ENCODE measurements at places on chromosomes 6 and 20.

GRCh38 chr6:100203400-100203799 lies 209.4 kb upstream of the MCHR2 start:
- DNase-seq, result no peak

- no peak for DNase-seq
Observed at GRCh38 chr6:127083963-127084310, 34.5 kb upstream of the RSPO3 start.

- no peak for DNase-seq
Observed at GRCh38 chr6:50843842-50844241, 25.2 kb downstream of the TFAP2B start.

DNA sequence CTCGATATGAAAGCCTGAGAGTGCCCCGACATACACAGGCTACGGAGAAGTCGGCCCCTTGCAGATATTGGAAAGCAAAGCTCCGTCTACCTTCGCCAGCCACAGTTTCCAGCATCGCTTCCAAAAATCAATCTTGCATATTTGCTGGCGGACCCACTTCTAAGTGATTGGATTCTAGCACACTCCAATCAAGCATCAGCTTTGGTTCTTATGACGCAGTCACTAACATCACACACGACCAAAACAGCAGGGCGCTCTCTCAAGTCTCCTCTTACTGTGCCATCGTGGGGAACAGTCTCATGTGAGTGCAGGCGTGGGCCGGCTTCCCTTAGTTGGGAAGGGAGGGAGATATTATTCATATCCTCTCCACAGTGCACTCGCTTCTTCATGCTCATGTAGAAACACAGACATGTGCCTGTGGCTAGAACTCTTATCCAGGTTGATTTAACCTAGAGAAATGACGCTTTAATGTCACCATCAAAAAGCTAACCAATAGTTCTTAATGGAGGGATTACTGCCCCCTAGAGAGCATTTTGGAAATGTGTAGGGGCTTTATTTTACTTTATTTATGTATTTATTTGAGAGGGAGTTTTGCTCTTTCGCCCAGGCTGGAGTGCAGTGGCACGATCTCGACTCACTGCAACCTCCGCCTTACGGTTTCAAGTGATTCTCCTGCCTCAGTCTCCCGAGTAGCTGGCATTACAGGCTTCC lies 229.8 kb downstream of the SOD2 start:
- no peak for DNase-seq

DNA sequence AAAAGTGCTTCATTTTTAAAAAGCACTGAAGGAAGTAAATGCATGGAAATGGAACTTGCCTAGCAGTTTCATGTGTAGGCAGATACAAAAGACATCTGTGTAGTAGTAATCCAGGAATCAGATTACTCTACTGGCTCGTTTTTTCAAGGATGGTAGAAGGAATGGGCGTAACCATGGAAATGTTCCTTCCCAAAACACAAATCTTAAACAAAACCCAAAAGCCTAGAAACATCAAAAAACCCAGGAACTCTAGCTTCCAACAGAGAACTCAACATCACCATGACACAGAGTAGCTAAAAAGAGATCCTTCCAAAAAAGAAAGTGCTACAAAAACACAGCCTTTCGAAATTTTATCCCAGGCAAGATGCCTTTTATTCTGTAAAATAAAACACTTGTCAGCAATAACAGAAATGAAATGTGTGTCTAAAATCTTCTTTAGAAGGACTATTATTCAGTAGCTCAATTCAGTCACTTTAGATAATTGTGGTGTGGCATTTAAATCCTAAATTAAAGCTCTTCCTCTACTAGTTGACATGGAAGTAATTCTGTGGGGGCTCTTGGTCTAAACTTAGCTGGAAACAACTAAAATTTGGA lies 81.7 kb downstream of the FAM217A start:
- no peak for DNase-seq

GRCh38 chr6:107965746-107966145 lies 7.7 kb upstream of the SEC63 start:
- no peak for DNase-seq

GRCh38 chr20:20369250-20370093 lies 1.6 kb downstream of the INSM1 start:
- no peak for DNase-seq

DNA sequence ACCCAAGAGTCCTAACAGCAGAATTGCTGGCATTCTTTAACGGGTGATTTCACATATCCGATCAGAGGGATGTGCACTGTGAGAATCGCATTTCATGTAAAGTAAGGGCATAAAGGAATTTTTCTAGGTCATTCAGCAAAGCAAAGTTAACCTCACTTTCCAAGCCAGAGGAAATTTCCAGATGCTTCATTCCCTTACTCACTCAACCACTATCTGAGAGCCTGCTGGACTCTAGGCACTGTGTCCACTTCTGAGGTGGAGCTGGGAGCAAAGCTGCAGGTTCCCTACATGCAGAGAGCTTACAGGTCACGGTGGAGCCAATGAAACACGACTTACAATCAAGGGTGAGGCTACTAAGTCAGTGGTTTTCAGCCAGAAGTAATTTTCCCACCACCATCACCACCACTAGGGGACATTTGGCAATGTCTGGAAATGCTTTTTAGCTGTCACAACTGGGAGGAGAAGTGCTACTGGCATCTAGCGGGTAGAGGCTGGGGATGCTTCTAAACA lies 34.5 kb upstream of the TSHZ2 start:
- DNase-seq, result no peak

GRCh38 chr6:149566410-149567193 lies 427 bp downstream of the GINM1 start:
- DNase-seq, result peak; percentile 55

DNA sequence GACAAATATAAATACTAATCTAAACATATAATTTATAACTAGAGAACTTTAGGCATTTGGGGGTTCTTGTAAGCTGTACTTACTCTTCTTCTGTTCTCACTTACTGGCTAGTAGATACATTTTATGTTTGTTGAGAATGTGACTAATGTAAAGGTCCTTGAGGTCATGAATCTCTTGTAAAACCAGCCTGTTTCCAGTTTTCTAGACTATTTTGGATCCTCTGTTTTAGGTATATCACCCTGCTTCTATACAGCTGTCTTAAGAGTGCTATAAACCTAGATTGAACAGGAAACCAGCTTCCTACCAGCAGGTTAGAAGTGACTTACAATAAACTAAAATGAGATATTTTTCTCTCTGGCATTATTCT lies 134.2 kb downstream of the PLCB4 start:
- no peak for DNase-seq

DNA sequence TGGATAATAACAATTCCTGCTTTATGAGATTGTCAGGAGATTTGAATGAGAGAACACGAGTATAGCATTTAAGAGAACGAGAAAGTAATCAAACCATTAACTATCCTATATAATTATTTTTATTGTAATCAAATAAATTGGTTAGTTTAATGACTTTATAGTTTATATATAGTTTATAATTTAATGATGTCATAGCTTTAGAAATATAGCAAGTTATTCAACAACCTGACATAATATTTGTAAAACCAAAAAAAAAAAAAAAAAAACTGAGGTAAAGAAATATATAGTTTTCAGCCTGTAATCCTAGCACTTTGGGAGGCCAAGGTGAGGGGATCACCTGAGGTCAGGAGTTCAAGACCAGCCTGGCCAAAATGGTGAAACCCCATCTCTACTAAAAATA lies 26.4 kb upstream of the DST start:
- no peak for DNase-seq

DNA sequence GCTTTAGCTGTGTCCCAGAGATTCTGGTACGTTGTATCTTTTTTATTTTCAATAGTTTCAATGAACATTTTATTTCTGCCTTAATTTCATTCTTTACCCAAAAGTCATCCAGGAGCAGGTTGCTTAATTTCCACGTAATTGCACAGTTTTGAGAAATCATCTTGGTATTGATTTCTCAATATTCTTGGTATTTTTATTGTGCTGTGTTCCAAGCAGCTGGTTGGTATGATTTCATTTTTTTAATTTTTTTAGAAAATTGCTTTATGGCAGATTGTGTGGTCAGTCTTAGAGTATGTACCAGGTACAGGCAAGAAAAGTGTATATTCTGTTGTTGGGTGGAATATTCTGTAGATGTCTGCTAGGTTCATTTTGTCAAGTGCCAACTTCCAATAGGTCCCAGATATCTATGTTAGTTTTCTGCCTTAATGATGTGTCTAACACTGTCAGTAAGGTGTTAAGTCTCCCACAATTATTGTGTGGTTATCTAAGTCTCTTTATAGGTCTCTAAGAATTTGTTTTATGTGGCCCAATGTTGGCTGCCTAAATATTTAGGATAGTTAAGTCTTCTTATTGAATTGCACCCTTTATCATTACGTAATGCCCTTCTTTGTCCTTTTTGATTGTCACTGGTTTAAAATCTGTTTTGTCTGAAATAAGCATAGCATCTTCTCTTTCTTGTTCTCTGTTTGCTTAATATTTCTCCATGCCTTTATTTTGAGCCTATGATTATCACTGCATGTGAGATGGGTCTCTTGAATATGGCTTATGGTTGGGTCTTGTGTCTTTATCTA lies 366.9 kb upstream of the IRAK1BP1 start:
- no peak for DNase-seq

- no peak for DNase-seq
Observed at GRCh38 chr6:106158816-106159215, 72.7 kb downstream of the PRDM1 start.

DNA sequence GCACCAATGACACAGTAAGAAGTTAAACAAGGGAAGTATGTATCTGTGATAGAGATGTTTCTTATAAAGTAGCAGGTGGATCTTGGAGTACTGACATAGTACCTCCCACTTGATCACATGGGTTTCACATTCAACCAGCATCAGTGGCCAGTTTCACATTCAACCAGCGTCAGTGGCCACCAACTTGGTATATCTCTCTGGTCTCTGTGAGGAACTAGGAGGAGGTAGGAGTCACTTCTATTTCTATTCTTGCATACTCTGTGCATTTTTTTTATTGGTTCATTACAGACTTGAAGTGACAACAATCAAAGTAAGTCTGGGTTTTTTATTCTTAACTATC lies 200.3 kb upstream of the SIM1 start:
- DNase-seq, result peak; percentile 5

DNA sequence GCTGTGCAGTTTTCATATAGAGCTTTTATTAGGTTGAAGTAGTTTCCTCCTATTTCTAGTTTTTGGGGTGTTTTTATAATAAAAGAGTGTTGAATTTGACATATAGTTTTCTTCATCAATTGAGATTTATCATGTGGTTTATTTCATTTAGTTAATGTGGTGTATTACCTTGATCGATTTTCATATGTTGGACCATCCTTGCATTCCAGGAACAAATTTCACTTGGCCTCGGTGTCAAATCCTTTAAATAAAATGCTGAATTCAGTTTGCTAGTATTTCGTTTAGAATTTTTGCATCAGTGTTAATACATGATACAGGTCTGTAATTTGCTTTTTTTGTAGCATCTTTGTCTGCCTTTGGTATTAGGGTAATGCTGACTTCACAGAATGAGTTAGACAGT lies 6.0 kb downstream of the DYNLT2 start:
- DNase-seq, result no peak

GRCh38 chr6:105348897-105349296 lies 54.0 kb downstream of the PREP start:
- no peak for DNase-seq

- DNase-seq, result no peak
Observed at GRCh38 chr20:59812286-59813125, 120.9 kb downstream of the SYCP2 start.

DNA sequence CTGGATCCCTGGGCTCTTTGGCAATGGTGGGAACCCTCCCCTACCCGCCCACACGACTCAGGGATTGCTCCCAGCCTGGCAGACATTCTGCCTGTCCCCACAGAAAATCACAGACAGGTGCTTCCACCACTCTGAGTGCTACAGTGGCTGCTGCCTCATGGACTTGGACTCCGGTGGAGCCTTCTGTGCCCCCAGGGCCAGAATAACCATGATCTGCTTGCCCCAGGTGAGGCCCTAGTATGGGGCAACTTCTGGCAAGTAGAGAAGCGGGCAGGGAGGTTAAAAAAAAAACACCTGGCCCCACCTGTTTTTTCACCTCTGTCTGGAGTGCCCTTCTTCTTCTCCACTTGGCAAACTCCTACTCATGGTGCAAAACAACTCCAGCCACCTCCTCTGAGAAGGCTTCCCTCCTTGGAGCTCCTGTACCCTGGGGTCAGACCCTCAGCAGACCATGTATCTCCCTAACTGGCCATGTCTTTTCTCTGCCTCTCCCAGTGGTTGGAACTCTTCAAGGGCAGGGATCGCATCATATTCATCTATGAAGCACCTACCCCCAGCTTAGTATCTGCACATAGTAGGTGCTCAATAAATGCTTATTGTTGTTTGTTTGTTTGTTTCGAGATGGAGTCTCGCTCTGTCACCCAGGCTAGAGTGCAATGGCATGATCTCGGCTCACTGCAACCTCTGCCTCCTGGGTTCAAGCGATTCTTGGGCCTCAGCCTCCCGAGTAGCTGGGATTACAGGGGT lies 1.1 kb downstream of the CLPSL2 start:
- no peak for DNase-seq

DNA sequence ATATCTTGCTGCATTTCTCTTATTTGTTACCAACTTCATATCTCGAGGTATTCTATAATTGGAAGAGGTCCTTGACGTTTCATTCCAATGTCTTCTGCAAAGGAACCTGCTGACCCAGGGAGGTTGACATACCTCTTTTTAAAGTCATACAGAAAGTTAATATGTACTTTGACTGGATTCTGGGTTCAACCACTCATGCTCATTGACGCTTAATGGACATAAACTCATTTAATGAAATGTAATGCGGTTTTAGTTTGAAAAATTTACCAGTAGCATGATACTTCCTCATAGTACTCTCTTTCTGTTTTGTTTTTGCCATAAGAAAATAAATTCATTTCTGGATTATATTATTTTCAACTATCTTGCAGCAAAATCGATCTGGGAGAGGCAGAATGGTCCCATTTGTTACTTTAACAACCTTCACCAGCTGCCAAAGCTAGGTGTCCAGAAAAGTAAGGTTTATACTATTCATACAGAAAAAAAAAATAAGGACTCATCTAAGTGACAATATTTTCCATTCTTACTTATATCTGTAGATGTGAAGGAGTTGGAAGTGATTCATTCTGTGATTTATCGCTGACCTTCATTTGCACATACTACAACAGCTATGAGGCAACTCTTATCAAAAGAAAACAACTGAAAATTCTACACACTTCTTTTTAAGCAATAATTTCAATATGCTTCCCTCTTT lies 101.6 kb downstream of the ATXN1 start:
- no peak for DNase-seq

All from activated naive CD4-positive, alpha-beta T cell treated with anti-CD3 and anti-CD28 coated beads for 36 hours (primary cell).